ENCODE measurements at places on chromosomes 16 and 17.

DNA sequence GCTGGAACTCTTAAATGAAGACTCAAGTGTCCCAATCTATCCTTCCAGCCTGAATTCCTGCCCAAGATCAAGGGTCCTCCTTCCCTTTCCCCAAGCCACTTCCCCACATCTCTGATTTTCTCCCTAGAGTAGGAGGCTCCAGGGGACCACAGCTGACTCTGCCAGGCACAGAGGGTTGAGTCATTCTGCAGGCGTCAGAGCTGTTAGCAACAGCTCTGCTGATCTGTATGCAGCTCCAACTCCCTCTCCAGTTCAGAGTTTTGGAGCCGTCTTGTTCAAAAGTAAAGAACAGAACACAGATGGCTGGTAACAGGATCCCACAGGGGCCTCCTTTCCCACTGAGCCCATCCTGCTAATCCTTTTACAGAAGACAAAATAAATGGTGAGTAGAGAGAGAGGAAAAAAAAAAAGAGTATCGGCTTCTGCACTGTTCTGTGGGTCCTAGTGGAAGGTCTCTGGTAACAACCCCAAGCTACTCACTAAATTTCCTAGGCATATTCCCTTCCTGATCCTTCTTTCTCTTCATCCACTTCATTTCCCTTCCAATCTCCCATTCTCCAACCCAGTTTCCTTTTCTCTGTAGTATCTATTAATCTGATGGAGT is 13.4 kb upstream of the TAOK1 start:
- no peak for DNase-seq

DNA sequence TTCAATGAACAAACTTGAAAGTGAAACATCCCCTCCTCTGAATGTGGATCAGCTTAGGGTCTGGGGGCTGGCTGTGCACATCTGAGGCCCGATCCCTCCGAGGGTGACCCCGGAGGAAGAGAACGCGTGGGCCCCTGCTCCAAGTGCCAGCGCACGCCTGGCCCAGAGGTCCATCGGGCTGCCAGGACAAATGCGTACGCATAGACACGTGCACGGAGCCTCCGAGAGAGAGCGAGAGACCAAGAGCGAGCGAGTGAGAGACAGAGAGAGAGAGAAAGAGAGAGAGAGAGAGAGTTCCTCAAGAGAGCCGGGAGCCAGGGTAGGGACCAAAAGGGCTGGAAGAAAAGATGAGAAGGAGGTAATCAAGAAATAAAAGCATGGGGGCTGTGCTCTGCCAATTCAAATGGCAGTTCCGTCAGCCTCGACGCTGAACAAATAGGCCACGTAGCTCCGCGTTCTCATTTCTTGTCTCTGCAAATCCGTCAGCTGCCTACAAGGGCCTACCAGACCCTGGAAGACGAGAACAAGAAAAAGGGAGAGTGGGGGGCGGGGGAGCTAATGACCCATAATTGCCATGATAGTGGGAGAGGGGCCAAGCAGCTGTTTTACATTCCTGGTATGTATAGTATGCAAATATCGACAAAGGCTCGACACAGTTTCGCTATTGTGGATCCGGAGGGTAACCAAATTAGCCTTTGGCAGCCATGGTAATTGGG is 435.3 kb upstream of the ZFHX3 start:
- DNase-seq: no peak

- DNase-seq: no peak
Measured at GRCh38 chr16:29318037-29318436, 88.5 kb downstream of the NPIPB11 start.

GRCh38 chr16:57502048-57502775 is 15.9 kb upstream of the DOK4 start:
- DNase-seq: no peak

DNA sequence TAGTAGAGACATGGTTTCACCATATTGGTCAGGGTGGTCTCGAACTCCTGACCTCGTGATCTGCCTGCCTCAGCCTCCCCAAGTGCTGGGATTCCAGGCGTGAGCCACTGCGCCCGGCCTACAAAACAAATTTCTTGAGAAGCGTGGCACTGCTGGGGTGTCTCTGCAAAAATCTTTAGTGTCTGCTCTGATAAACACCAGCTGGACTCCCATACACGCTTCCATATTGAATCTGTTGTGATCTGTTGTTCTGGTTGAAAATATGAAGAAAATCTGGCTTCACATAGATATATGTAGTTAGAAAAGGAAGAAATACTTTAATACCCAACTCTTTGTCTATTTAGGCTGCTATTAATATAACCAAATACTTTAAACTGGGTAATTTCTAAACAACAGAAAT is 33.3 kb downstream of the VPS53 start:
- DNase-seq: no peak

DNA sequence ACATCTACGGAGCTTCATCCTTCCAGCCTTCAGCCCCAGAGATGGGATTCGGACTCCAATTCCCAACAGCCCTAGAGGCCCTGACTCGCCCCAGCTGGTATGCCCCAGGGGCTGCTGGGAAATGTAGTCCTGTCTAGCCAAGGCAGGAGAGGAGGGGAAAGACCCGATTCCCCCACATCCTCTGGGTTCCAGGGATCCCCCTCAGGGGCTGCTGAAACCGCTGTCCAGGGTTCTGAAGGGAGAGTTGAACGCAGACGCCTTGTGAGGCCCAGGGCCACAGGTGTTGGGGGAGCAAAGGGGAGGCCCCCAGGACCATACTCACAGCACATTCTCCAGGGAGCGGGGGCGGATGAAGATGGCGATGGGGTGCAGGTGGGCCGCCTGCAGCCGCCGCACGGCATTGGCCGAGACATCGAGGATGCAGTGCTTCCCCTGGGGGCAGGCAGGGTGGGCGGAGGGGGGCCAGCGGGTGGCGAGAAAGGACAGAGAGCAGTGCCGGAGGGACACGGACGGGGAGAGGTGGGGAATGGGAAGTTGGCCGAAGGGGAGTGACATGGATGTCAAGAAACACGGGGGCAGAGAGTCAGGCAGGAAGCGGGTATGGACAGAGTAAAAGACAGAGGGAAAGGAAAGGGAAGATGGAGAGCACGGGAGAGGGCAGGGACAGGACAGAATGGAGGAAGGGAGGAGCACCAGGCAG is 12.6 kb upstream of the ASGR1 start:
- no peak for DNase-seq

DNA sequence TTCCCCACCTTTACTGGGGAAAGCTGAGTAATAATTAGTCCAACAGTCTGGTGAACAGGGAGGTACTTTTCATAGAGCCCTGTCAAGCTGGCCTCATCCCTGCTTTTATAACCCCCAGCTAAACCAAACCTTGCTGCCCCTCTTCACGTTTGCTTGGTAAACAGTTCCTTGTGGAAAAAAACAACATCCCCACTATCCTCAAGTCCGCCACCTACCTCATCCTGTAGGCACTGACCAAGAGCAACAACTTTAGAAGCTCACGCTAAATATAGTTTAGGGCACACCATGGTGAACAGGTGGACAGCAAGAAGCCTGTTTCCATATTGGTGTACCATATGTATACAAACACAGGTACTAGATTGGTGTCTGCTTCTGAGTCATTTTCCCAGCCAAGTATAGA is 16.5 kb downstream of the NFE2L1 start:
- no peak for DNase-seq

- no peak for DNase-seq
Measured at GRCh38 chr17:42578282-42578869, 847 bp upstream of the PSMC3IP start.

DNA sequence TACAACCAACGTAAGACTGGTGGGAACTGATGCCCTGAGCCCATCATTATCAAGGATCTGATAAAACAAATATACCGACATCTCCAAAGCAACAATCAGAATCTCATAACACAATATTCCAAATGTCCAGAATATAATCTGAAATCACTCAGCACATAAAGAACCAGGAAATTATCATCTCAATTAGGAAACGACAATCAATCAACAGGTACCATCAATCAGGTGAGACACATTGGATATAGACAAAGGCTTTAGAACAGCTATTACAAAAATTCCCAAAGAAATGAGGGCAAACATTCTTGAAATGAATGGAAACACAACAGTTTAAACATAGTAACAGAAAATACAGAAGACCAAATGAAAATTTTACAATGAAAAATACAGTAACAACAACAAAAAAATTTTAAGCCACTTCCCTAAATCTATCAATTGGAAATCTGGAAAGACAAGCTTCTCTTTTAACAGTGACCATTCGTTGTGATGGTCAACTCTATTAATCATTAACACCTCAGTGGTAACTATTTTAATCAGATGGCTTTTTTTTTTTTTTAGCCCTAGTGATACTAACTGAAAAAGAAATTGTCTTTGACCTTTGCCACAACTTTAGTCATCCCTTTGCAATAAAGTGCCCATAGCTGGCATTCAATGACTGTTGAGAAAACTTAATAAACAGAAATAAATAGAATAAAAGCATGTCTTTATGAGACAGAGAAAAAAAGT is 70.4 kb downstream of the USP32 start:
- DNase-seq: no peak

- DNase-seq: no peak
Measured at GRCh38 chr17:44374306-44375195, 10.9 kb upstream of the FAM171A2 start.

GRCh38 chr17:73584987-73585386 is 59.3 kb downstream of the SDK2 start:
- no peak for DNase-seq

DNA sequence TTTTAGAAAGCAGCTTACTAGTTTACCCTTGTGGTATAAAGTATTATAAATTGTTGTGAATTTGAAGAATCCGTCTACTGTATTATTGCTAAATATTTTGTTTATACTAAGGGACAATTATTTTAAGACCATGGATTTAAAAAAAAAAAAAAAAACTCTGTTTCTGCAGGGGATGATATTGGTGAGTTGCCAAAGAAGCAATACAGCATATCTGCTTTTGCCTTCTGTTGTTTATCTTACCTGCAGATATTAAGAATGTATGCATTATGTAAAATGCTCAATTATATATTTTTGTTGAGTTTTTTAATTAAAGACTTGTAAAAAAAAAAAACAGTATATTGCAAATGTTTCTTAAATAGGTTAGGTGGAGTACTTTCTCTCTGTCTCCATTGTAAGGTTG is 19.4 kb downstream of the WSB1 start:
- DNase-seq: no peak

- DNase-seq: no peak
Measured at GRCh38 chr16:23907457-23907902, 71.7 kb downstream of the PRKCB start.

- DNase-seq: no peak
Measured at GRCh38 chr17:76983075-76983775, 115.0 kb downstream of the MGAT5B start.

DNA sequence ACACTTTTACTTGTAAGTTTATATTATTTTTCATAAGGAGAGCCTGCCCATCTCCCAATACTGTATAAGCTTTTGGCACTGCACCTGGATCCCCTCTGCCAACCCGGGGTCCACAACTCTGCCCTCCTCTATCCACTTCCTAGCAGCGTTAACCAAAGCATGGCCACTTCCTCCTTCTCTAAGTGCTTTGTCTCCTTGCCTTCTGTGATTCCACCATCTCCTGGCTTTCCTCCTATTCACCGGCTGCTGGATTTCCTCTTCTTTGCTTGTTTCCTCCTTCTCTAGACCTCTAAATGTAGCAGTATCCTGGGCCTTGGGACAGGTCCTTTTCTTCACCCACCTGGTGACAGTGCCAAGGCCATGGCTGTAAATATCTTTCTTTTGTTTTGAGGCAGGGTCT is 20.0 kb upstream of the WFIKKN2 start:
- no peak for DNase-seq

GRCh38 chr17:28610376-28610775 is 3.6 kb downstream of the RSKR start:
- no peak for DNase-seq

GRCh38 chr17:74316220-74316619 is 9.8 kb upstream of the KIF19 start:
- no peak for DNase-seq

GRCh38 chr16:66523861-66524354 is 26.0 kb downstream of the TK2 start:
- no peak for DNase-seq

GRCh38 chr17:31248986-31249834 is 47.8 kb downstream of the OMG start:
- DNase-seq: no peak

DNA sequence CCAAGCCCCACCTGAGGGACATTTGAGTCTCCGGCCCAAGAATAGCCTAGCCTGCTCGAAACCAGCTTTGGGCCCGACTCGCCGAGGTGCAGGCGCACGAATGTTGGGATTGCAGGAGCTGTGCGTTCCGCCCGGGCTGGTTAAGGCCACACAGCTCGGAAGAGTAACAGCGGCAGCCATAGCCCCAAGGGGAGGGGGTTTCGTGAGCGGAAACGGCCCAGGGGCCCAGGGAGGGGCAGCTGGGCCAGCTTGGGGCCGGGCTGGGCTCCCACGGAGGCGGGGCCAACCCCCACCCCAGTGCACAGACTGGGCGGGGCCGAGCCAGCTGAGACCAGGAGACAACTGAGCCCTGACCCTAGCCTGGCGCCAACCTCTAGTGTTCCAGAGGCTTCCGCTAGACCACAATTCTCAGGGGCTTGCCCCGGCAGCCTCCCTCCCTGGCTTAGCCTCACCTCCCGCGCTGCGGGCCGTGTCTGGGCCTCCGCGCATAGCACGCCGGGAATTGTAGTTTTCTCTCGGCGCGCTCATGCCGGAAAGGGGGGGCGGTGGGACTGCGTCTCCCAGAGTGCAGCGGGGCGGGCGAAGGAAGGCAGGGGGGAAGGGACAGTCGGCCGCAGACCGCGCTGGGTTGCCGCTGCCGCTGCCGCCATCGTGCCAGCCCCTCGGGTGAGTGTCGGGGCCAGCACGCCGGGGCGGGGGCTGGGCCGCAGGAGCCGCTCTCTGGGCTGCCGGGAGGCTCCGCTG is at the start of gene NUTF2:
NUTF2 (plus strand) TSS at position 614 of the 744 bp plus-strand sequence. CDS start 18,198 bp downstream, outside the sequence.
- peak; percentile 88 for DNase-seq

DNA sequence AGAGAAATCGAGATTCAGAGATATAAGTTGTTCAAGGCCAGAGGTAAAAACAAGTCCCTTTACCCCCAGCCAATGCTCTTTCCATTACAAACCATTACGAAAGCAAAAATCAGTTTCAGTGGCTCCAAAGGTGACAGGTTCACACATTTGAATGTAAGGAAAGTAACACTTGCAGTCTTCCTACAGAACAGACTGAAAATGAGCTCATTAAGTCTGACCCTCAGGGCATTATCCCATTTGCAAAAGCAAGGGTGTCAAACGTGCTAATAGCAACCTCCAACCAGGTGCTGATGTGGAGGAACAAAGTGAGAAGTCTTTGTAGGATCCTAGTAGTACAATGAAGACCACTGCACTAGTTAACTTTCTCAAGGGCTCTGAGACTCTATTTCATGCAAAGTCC is 65.2 kb downstream of the XPO6 start:
- no peak for DNase-seq

- no peak for DNase-seq
Measured at GRCh38 chr17:78781104-78781892, 775 bp downstream of the CYTH1 start.
